HuH-7.5 (cell line): ENCODE measurements at places on chromosomes 11 and 22.

DNA sequence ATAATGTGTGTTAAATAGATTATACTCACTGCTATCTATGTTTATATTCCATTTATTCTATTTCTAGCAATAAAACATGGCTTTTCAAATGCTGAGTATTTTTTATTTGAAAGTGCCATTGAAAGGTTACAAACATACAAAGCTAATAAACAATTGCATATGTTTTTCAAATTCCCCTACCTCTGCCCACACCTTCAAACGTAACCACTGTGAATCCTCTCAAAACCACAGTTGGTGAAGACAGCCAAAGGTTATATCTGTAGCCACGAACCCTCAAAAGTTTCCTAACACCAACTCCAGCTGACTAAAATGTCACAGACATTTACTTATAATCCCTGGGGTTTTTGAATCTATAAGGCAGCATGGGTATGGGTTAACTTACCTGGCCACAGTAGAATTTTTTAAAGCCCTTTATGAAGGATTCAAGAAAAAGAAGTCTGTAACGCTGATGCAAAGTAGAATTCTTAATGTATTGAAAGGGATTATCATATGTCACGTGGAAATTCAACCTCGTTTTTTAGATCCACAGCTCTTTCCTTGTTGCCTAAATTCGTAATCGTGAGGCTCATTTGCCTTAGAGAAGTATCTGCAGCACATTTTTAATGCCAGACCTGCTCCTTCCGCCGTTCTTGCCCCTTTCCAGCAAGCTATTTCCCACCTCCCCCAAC, 122.5 kb upstream of the ZC3H12C start:
- DNase-seq = no peak

- DNase-seq = no peak
These were observed 308.2 kb upstream of the CHORDC1 start for GRCh38 chr11:90531001-90531400.

- no peak for DNase-seq
These were observed at the start of gene CALCA for GRCh38 chr11:14971865-14972580. Gene CALCA (minus strand): TSS chr11:14972351. CDS start chr11:14971192, 1,159 bp downstream.

DNA sequence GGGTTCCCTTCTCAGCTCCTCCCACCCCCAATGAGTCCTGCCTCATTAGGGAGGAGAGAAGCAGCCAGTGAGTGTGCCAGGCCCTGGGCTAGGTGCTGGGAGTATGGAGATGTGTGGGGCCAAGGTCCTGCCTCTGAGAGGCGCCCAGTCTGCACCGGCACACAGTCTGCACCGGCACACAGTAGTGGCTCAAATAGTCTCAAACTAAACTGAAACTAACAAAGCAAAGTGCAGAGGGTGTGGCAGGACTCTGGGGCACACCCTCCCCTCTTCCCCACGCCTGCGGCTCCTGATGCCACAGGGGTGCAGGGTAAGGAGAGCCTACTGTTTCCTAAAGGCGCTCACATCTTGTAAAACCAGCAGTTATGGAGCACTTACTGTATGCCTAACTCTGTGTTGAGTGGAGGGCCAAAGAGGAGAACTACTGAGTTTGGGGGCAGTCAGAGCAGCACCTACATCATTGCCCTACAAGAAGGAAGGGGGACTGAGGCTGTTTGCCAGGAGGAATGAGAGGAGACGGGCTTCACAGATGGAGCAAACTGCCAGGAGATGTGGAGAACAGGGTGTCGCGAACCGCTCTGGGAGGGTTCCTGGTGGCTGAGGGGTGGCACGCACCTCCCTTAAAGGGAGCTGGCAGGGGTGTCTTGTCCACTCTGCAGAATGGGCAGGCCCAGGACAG, 939 bp upstream of the SH3BP1 start:
- DNase-seq = no peak

- no peak for DNase-seq
These were observed 4.5 kb downstream of the POLDIP3 start for GRCh38 chr22:42610186-42610585.

DNA sequence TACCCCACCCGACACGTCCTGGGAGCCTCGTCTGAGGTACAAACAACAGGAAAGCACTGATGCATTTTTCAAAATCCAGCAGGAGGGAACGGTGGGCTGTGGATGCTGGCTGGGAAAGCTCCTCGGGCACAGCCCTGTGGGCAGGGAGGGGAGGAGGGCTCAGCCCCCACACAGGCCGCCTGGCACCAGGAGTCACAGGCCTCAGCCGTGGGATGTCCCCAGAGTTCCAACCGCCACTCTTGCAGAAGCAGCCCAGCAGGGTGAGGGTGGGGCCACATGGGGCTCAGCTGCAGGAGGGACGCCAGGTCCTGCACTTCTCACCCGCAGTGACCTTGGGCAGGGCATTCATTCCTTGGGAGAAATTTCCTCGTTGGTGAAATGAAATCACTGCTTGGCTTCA, 274.6 kb downstream of the BRD1 start:
- DNase-seq = no peak

DNA sequence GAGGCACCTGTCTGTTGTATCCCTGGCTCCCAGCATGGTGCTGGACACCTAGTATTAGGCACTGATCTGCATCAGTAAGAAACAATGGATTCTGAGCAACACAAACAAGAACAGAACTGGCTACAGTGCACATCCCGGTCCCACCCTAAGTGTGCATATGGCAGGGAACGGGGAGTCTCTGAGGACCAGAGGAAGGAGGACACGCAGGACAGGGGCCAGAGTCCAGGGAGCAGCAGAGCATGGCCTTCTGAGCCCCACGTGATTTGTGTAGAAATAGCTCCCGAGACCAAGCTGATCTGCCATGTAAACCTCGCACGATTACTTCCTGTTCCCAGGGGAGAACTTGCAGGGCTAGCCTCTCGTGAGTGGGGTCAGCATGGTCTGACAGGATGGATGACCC, 12.7 kb upstream of the SNX32 start:
- DNase-seq = no peak

GRCh38 chr11:129320494-129320893, 55.2 kb upstream of the BARX2 start:
- DNase-seq = no peak

GRCh38 chr11:15903246-15903645, 453.1 kb downstream of the SOX6 start:
- DNase-seq = peak; percentile 34

- no peak for DNase-seq
These were observed 160.1 kb downstream of the CASP12 start for GRCh38 chr11:104738208-104738607.

GRCh38 chr11:11043721-11044120, 185.9 kb upstream of the ZBED5 start:
- DNase-seq = no peak

DNA sequence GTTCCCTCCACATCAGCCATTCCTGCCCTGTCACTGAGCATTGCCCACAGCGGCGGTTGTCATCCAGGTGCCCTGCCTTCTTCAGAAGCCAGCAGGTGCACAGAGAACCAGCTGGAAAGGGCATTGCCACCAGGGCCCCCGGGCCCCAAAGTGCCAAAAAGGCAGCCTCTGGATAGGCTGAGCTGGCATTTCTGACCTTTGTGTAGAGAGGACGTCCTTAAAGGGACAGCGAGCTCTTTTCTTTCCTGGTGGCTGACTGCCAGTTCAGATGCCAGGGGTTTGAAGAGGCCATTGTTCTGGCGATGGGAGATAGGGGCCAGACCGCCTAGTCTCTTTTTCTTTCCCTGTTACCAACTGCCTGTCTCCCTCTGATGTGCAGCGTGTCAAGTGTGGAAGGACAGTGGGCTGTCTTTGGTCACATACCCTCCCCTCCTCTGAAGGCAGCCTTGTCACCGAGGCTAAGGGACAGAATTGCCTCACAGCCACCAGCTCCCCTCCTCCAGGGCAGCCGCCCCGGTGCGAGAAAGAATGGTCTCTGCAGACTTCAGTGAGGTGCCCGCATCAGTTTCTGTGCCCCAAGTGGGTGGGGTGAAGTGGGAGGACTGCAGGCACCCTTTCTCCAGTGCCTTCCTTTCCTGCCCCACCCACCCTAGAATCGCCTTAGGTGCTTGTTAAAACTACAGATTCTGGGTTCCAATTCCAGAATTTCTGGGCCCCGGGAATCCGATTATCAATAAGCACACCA, 109.6 kb downstream of the SCN3B start:
- no peak for DNase-seq

DNA sequence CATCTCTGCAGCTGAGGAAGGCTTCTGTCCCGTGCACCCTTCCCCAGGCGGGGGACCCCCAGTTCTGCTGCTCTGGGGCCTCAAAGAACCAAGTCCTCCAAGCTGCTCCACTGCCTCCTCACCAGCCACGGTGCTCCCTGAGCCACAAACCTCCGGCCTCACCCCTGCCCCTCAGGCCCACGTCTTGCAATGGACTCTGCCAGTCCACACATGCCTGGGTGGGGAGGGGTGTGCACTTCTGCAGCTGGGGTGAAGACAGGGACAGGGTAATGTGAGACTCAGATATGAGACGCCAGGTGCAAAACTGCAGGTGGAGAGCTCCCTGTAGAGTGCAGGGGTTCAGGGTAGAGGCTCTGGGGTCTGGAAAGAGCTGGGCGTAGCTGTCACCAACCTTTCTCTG, 3.2 kb upstream of the PTDSS2 start:
- DNase-seq = no peak

DNA sequence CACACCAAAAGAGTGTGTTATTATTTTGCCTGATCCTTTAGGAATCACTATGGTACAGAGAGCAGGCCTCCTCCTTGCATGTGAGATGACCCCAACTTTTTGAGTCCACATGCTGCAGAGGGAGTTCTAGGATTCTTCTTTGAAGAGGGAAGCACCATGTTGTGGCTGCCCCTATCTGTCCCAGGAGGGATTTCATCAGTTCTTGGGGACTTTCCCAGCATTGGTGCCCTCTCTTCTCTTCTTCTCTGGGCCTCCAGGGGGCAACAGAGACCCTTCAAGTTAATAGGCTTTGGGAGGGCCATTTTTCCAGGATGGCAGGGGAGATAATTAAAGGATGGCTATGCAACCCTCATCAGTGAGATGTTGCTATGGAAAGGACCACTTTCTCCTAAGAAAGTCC, 3.6 kb downstream of the MMP1 start:
- no peak for DNase-seq

DNA sequence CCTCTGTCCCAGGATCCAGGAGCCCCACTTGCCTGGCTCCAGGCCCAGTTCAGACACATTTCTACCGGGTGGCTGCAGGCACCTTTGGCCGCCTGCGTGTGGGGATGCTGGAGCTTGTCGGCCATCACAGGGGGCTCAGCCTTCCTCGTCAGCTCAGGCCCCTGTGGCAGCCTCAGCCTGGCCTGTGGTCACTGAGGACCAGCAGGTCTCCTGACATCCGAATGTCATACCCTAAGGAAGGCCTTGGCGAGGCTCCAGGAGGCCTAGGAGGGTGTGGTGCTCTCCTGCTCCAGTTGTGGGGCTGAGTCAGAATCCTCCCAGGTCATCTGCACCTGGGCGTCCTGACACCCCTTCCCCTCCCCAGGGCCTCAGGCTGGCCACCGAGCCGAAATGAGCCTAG, 14.9 kb upstream of the SOX10 start:
- no peak for DNase-seq

GRCh38 chr11:75814363-75814676, 690 bp upstream of the UVRAG start:
- DNase-seq = no peak

GRCh38 chr11:121894581-121894980, 221.4 kb downstream of the BLID start:
- no peak for DNase-seq

DNA sequence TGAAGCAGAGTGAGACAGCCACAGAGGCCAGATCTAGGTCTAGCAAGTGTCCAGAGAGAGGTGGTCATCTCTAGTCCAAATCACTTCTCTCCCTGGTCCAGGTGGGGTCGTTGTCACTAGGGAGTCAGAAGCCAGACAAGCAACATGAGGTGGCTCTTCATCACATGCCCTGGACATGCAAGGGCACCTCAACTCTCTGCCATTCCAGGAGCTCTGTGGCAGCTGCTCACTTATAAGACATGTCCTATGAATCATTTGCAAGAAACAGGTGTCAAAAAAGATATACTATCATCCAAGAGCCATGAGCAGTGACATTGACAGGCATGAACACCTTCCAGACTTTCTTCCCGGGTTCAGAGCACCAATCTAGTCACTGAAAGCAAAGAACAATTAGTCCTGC, 130.8 kb downstream of the GALNT18 start:
- no peak for DNase-seq
